Activated CD4-positive, CD25-positive, alpha-beta regulatory T cell (primary cell): ENCODE measurements at places on chromosomes 11 and 22.

DNA sequence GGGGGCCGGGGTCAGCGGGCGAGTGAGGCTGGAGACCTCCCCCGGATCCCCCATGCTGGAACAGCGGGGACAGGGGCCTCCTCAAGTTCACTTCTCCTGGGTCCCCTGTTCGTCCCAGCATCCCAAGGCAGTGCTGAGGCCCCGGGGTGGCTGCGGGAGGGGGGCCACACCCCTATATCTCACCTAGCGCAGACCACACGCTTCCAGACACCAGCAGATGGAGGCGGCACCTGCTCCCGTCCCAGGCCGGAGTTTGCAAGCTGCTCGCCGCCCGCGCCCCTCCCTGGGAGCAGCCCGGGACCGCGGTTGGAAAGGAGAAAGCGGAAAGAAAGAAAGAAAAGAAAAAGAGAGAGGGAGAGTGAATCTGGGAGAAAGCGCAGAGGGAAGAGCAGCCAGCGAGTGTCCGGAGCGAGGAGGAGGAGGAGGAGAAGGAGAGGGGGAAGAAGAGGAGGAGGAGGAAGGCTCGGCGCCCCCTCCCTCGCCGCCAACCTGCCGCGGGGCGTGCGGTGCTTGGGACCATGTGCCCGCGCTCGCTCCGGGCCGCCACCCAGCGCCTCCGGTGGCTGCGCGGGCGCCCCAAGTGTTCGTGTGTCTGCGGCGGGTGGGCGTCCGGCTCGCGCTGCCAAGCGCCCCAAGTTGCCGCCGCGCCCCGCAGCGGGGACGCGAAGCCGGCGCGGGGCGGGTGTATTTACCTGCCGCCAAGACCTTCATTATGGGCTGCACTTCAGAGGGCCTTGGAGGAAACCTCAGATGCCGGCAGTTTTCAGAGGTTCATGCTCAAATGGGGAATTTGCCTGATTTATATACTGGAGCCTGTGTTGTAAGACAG lies at the start of gene LIF:
LIF (minus strand) TSS at position 775 of the 829 bp plus-strand sequence; CDS start at position 711, 64 bp downstream.
- DNase-seq: no peak

GRCh38 chr11:97537407-97538150 lies 1147.8 kb downstream of the JRKL start:
- DNase-seq: no peak

GRCh38 chr11:15622231-15622890 lies 507.6 kb downstream of the INSC start:
- DNase-seq: no peak

- no peak for DNase-seq
Measured at GRCh38 chr22:28282405-28283067, 363.5 kb upstream of the PITPNB start.

DNA sequence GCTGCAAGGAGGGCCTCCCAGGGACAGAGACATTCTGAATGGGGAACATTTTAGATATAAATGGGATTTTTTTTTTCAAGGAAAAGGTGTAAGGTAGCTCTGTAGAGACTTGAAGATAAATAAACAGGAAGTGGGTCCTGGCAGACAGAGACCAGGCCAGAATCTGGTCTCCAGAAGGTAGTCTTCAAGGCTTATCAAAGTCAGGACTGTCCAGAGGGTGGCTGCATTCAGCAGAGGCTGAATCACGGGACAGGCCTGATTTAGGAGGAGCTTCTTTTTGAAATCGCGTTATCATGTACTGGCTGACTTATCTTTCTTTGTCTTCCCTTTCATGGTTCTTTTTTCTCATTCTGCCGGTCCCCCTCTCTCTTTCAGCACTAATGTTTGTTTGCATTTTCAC lies 542.9 kb downstream of the NTM start:
- no peak for DNase-seq
